ENCODE measurements at places on chromosomes 16 and 17.
A peak's percentile ranks its signal among the peaks of the same experiment; 100 is the strongest.

DNA sequence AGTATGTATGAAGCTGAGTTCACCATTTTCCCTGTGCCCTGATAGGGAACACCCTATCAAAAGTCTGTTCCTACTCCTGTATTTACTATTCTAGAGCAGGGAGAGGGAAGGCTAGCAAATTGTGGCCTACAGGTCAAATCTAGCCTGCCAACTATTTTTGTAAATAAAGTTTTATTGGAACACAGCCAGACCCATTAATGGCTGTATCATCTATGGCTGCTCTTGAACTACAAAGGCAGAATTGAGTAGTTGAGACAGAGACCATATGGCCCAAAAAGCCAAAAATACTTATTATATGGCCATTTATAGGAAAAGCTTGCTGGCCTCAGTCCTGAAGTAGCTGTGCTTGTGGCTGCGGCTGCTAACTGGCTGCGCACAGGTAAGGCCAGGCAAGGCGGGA lies 4.3 kb upstream of the ALDOC start:
- DNase-seq, result no peak

GRCh38 chr17:8985054-8985701 lies 19.7 kb upstream of the PIK3R5 start:
- DNase-seq, result no peak

DNA sequence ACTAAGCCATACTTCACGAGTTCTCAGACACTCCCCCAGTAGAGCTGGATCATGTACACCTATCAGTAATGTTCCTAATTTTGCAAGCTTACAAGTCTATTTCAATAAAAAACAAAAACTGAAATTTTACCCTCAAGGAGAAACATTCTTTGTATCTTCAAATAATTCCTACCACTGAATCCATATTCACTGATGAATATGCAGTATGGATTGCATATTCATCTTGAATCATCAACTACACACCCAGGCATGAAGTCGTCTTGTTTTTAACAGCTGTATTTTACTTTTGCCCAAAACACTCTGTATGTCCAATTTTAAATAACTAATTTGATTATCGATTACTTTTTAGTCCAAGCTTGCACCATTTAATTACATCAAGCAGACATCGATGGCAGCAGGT lies 31.8 kb downstream of the ZDHHC7 start:
- DNase-seq, result no peak

DNA sequence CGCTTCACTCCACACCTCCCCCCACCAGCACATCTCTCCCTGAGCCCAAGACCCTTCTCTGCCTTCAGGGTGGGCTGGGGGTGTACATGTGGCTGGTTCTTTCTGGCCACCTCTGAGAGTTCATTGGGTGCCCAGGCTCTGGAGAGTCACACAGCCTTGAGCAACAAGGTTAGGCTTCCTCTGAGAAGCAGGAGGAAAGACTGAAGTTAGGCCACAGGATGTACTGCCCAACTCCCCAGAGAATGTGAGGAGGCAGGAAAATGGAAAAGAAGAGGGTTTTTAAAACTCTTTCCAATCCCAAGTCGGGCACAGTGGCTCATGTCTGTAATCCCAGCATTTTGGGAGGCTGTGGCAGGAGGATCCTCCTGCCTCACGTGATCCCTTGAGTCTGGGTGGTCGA lies 7.3 kb downstream of the PCGF2 start:
- DNase-seq, result no peak

- peak; percentile 37 for DNase-seq
Observed at GRCh38 chr16:9090101-9090959, 1.1 kb upstream of the HAPSTR1 start.

DNA sequence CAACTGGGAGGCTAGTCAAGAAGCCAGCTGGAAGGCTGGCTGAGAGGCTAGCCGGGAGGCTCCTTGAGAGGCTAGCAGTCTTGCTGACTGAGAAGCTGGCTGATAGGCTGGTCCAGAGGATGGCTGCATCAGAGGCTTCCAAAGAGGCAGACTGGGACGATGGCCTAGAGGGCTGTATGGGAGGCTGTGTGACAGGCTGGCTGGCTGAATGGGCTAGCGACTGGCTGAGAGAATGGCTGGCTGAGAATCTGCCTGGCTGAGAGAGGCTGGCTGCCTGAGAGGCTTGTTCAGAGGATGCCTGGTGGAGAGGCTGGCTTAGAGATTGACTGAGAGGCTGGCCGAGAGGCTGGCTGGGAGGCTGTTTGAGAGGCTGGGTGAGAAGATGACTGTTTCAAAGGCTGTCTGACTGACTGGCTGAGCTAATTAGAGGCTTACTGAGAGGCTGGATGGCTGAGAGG lies 34.8 kb upstream of the ACSM2B start:
- DNase-seq, result no peak
